ENCODE measurements at places on chromosomes 7 and 10.

DNA sequence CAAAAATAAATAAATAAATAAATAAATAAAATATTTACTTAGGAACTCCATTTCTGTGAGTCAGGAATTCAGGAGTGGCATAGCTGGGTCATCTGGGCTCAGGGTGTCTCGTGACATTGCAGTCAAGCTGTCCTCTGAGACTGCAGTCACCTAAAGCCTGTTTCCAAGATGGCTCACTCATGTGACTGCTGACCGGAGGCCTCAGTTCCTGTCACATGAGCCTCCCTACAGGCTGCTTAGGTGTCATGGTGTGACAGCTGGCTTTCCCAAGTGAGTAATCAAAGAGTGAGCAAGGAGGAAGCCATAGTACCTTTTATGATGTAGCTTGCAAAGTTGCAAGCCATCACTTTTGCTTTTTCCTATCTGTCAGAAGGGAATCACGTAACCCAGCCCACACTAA lies 128.6 kb upstream of the KCTD7 start:
- DNase-seq: no peak

GRCh38 chr10:114631090-114631665 lies 26.9 kb downstream of the ABLIM1 start:
- no peak for DNase-seq

DNA sequence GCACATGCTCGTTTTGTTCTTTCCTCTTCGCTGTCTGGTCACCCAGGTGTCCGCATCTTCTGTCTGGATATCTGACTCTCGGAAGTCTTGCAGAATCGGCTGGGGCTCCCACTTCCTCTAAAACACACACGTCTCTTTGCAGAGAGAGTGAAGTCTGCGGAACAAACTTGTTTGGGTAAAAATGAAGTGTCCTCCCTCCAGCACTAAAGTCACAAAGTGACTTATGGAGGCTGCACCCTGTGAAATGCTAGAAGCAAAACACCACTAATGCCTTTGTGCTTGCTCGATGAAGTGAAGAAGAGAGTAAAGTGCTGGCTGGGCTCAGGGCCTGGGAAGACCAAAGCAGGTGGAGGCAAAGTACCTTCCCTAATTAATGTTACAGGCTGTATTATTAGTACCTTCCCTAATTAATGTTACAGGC lies 71.4 kb downstream of the FGFR2 start:
- DNase-seq: no peak

GRCh38 chr7:158021836-158022235 lies 565.8 kb downstream of the PTPRN2 start:
- DNase-seq: no peak

DNA sequence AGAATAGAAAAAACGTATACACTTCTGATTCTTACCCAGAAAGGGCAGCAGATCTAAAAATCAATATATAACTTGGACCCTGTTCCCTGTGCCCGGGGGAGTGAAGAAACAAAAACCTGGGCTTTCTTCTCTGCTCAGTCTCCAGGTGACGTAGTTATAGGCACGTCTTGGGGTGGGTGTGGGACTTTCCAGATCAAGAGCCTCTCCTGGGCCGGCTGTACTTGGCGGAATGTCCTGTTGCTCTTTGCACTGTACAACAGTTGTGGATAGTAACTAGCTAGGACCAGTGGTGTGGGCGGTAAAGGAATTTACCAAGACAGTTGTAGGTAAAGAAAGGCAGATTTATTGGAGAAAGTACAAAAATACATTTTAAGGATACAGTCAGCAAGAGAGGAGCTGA lies 40.4 kb upstream of the STEAP4 start:
- no peak for DNase-seq

DNA sequence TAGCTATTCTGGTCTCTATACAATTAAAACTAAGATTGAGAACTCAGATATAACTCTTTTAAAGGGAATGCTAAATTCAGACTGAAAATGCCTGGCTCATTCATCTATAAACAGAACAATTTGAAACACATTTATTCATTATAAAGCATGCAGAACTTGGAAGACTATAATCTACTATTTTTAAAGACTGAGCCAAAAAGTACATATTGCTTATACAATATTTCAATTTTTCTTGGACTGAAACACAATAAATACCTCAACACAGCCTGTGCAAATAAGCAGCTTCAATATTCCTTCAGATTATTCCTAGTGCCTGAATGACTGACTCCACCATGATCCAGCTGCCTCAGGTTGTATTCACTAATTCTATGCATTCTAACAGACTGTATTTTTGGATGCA lies 15.5 kb upstream of the PHYH start:
- DNase-seq: no peak

DNA sequence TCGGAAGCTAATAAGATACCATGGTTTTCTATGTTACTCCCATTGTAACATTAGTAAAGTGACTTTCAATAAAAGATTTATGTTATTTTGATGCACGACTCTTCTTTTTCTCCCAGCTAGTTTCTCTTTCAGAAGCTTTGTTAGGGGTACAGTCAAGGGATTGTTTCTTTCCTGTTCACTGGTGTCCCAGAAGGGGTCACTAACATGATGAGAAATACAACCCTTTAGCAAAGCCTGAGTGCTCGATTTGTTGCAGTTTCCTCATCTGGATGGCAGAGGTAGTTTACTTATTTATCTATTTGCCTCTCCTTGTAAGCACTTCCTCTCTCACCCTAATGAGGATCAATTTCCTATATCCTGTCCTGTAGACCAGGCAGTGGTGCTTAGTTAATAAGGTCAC lies 17.0 kb downstream of the SRI start:
- DNase-seq: no peak

DNA sequence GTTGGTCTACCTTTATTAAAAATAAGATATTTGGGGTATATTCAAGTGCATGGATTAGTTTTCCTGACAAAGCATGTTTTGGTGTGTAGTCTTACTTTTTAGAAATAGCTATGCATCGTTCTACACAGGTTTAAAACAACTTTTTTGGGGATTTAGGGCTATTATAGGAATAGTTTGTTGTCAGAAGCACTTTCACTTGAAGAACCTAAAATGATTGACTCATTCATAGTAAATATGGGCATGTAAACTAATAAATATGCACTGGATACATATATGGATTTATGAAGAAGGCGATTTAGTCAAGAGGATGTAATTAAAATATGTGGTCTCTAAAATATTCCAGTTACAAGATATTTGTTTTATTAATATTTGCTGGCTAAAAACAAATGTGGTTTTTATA lies 2.0 kb downstream of the ARL4A start:
- DNase-seq: no peak

DNA sequence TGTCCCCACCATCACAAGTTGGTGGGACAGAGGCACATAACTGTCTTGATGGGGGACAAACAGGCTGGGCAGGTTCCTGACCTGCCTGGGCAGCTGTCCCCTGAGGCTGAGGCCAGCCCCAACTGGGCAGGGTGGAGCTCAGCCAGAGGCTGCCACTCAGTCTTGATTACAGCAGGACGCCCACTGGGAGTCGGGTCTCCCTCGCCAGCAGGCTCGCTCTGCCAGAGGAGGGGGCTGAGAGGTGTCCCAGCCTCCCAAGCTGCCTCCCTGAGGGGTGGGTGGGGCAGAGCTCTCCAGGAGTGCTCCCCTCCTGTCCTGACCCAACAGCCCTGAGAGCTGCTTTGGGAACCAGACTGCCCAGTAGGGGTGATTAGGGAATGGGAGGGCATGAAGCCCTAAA lies 1.8 kb upstream of the CAMK2G start:
- no peak for DNase-seq

DNA sequence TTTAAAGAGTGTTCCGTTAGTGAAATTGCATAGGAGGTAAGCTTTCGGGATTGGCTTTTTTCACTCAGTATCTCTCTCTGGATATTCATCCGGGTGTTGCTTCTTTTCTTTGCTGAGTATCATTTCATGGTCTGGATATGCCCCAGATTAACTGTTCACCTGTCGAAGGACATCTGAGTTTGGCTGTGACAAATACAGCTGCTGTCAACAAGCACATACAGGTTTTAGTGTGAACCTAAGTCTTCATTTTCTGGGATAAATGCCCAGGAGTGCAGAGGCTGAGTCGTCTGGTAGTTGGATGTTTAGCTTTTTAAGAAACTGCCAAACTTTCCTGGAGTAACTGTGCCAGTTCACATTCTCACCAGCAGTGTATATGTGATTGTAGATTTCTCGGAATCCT lies 5.6 kb downstream of the DOCK1 start:
- no peak for DNase-seq

- no peak for DNase-seq
These were observed 16.0 kb downstream of the CYP3A43 start for GRCh38 chr7:99843808-99844207.

GRCh38 chr7:36390199-36391090 lies 783 bp downstream of the ANLN start:
- peak; percentile 2 for DNase-seq

- no peak for DNase-seq
These were observed 795.9 kb upstream of the IGFBP3 start for GRCh38 chr7:46716926-46717325.

- DNase-seq: no peak
These were observed 3.7 kb downstream of the IKZF1 start for GRCh38 chr7:50308203-50308531.

GRCh38 chr7:143495851-143496250 lies 18.2 kb downstream of the TAS2R41 start:
- DNase-seq: no peak

DNA sequence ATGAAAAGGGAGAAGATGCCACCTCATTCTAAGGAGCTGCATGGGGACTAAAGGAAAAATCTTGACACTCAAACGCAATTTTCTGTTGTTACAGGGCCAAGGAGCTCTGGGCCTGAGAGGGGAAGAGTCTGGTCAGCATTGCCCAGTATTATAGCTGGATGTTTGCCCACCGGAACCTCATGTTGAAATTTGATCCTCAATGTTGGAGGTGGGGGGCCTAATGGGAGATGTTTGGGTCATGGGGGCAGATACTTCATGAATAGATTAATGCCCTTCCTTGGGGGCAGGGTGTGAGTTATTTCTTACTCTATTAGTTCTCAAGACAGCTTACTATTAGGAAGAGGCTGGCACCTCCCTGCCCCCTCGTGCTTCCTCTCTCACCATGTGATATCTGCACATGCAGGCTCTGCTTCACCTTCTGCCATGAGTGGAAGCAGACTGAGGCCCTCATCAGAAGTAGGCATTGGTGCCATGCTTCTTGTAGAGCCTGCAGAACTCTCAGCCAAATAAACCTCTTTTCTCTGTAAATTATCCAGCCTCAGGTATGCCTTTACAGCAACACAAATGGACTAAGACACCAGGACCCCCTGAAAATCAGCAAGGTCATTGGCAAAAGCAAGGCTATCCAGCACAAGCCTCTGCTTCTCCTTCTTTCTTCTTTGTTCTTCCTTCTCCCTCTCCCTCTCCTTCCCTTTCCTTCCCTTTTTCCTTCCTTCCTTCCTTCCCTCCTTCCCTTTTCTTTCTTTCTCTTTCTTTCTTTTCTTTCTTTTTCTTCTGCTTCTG lies 15.1 kb downstream of the GCK start:
- DNase-seq: no peak

DNA sequence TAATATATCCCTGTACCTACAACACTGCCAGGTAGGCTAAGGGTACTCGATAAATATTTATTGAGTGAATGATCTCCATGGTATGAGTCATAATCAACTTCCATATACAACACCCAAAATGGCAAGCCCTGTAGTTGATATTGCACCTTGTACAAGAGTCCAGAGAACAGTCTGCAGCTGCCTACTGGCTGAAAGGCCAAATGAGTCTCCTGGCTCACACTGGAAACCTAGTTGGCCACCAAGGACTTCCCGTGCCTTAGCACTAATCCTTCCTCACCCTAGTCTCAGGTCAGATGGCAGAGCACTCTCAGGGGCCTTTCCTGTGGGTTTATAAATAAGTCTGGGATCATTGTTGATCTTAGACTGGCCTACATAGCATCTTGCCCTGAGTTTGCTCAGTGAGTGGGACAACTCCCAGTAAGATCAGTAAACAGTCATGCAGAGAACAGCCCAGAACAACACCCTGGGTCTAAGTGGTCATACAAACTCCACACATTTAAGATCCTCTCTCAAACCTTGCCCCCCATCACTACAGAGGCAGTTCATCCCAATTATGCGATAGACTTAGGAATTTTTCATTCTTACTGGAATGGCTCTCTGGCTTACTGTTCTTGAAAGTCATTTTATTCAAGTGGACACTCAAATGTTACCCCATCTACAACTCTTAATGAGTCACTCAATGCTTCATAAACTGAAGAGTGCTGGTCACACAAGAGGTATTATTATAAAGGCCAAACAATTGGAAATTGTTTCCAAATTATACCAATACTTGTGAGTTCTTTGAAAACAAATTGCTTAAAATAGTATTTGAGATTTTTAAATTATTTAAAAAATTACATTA lies 14.7 kb upstream of the SLC16A9 start:
- no peak for DNase-seq

GRCh38 chr7:153414288-153414629 lies 637.9 kb upstream of the DPP6 start:
- DNase-seq: no peak

- no peak for DNase-seq
These were observed 192.9 kb downstream of the AUTS2 start for GRCh38 chr7:69790977-69791724.

DNA sequence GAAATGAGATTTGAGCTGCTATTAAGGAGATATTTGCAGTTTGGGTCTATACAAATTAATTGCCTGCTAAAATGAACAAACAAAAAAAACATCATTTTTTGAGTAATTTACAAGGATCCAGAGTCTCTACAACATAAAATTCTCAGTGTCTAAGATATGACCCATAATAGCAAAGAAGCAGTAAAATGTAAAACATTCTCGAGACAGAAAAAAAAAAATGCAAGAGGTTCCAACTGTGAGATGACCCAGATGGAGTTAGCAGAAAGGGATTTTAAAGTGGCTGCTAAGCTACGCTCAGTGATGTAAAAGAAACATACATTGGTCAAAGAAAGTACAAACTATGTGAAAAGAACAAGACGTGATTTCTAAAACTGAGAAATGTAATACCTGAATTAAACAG lies 471.0 kb downstream of the SH2D4B start:
- no peak for DNase-seq

DNA sequence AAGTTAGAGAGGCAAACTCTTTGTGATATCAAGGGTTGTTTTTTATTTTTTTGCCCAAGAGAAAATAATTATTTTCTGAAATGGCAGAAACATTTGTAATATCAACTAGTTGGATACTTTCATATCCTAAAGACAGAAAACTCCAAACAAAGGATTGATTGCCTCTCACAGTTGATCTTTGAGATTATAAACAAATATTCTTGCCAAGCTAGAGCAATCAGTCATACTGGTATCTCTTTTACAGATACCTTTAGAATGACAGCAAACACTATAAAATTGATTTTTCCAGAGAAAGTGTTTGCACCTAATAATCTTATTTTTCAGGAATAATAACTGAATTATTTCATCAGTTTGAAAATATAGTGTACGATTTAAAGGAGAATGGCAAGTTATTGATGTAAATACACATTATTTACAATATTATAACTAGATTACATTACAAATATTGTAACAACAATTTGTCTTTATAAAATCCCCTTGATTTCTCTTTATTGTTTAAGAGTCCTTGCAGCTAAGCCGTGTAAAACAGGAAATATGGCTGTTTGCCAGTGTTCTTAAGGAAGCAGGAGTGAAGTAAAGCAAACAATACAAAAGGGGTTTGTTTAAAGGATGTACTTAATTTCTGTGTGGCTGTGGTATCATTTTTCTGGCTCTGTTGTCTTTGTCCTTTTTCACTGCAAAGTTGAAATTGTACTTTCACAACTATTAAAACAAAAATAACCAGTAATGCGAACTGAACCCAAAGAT lies 58.4 kb downstream of the MAPK8 start:
- DNase-seq: no peak

- DNase-seq: no peak
These were observed 17.8 kb downstream of the SGMS1 start for GRCh38 chr10:50605951-50606270.

- DNase-seq: no peak
These were observed 157.6 kb downstream of the GRK5 start for GRCh38 chr10:119364645-119365600.
